ENCODE measurements at places on chromosomes 4 and X.

DNA sequence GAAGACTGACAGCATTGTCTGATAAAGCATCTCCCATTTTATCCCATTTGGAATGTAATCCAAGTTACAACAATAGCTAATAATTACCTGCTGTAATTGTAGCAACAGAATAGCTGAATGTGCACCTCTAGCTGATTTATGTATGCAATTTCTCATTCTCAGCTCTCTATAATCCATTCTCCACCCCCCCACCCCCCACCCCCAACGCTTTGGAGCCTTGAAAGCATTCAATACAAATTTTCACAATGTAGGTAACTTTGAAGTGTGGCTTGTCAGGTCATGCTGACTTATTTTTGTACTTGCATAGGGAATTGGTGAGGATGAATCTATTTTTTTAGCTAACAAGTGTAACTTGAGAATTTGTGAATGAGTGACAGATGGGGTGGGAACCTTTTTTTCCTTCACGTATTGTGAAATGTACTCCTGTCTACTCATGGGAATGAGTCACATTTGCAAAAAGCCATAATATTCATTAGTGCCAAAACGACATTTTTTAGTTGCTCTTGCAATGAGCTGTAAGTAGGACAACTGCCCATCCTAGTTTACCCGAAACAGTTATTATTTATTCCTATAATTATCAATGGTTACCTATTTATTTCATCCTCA lies 159.3 kb downstream of the PALLD start:
- DNase-seq = no peak

DNA sequence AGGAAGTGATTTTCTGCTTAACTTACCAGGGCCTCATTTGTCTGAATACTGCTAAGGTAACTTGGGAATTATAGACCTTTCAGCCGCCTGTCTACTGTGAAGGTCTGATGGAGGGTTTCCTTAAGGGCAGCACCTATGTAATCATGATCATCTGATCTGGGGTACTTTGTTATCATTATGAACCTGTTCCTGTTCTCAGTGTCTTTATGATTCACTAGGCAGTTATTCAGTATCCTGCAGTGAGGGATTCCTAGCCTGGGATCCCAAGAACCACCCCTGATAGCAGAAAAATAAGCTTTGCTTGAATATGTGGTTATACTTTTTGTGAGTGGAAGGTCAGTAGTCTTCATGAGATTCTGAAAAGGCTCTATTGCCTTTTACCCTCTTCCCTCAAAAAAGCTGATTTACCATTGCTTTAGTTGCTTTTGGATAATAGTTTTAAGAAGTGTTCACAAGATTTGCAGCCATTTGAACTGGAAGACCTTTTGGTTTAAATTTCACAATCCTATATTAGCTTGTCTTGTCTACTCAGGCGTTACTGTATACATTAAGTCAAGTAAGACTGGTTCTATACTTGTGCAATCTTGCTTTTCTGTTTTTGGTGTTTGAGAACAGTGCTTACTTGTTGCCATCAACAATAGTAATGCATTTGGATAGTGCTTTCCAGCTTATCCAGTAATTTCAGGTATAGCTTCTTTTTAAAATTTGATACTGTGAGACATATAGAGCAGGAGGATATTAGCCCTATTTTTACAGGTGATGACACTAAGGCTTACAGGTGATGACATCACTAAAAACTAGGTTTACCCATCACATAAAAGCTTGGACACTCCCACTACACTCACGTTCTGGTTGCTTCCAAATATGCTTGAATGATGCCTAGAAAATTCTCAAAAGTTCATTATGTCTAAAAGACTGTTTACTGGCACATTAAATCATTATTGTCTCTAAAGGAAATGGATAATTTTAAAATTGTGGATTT lies 60.0 kb downstream of the FHIP1A start:
- DNase-seq = no peak

DNA sequence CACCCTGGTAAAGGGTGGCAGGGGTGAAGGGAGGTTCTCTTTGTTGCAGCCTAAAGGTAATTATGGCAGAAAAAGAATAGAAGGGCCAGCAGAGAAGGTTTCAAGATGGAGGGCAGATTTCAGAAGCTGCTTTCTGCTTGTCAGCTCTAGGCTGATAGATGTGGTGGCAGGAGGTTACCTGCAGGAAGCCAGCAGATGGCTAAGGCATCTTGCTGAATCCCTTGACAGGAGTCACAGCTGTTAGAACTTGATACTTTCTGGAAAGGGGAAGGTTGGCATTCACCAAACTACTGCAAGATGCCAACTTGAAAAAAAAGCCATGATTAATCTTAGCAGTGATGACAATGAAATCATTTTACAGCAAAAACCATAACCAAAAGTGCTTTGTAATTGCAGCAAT lies 69.5 kb upstream of the CBLL2 start:
- DNase-seq = no peak

GRCh38 chr4:18858229-18858922 lies 836.8 kb upstream of the LCORL start:
- DNase-seq = no peak

GRCh38 chr4:128153800-128154199 lies 92.7 kb downstream of the LARP1B start:
- DNase-seq = no peak

All from activated naive CD4-positive, alpha-beta T cell (primary cell).